ENCODE measurements at places on chromosomes 2 and 18. TPM values are rescaled to one million over a fixed set of nuclear protein-coding genes. Genes with fewer than 3 reads are reported as not detected.

The TCF23 gene
- not detected for total RNA-seq

The SPC25 gene
- total RNA-seq: 28.5 TPM

The SCN2A gene
- 0.46 TPM for total RNA-seq

The PRSS56 gene
- not detected for total RNA-seq

DNA sequence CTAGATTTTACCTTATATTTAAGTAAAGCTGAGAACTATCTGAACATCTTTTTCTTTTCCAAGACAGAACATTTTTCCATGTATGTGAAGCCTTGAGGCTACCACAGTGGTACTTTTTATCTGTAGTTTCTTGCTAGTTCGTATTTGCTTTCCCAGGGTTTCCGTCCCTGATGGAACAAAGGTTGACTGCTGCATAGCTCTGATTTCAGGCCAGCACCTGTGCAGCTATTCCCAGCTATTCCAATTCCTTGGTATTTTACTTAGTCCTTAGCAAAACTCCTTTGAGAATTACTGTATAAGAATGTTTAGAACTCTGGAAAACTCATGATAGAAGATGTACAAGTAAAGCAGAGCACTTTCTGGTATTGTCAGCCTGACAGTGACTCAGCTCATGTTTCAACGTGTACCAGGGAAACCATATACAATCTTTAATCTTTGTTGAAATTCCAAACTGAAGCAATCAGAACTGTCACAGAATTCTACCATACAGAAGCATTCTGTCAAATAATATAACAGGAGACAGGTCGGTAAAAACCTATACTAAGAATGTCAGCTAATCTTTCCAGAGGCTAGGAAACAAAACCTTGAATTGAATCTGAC lies 162.2 kb downstream of the PKP4 start:
- DNase-seq: no peak
- H3K36me3 ChIP-seq: peaks cover 26% of the 10 kb centered on the region
- H3K27ac ChIP-seq: no peak overlapping the region
- H3K27me3 ChIP-seq: no peaks in the 10 kb centered on the region

DNA sequence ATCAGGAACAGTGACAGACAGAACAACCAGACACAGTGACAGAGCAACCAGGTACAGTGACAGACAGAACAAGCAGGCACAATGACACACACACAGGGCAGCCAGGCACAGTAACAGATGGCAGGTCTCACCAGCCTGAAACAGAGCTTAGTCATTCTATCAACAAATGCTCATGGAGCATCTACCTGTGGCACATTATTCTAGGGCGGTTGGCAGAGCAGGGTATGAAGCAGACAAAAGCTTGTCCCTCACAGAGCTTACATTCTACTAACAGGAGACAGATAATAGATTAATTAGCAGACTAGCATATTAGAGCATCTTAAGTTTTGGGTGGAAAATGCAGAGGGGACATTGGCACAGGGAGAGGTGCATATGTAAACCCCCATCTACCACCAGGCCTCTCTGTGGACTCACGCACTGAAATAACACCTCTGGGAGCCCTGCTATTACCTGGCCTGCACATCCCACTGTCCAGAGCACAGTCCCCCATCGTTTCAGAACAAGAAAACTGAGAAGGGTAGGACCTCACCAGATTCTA lies 64.1 kb upstream of the RAB6C start:
- no peak overlapping the region for H3K27ac ChIP-seq
- no peak overlapping the region for H3K4me3 ChIP-seq
- H3K4me1 ChIP-seq: no peaks in the 10 kb centered on the region
- DNase-seq: no peak
- no peaks in the 10 kb centered on the region for H3K27me3 ChIP-seq

GRCh38 chr18:9906481-9906880 lies 7.3 kb upstream of the VAPA start:
- no peaks in the 10 kb centered on the region for H3K27me3 ChIP-seq
- no peak for DNase-seq
- no peak overlapping the region for H3K4me3 ChIP-seq
- H3K27ac ChIP-seq: no peak overlapping the region

DNA sequence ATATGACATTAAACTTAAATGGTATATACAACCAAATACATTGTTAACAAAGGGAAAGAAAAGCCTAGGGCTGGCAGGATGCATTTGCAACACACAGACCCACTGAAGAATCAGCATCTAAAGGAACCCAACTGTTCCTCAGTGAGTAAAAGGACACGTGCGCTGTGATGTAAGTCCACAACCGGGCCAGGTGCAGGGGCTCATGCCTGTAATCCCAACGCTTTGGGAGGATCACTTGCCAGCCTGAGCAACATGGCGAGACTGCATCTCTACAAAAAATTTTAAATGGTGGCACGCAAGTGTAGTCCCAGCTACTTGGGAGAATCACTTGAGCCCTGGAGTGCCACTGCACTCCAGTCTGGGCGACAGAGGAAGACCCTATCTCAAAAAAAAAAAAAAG lies 3.9 kb downstream of the DTNB start:
- DNase-seq: peak; percentile 74
- no peaks in the 10 kb centered on the region for H3K27me3 ChIP-seq
- H3K27ac ChIP-seq: no peak overlapping the region
- H3K36me3 ChIP-seq: no peaks in the 10 kb centered on the region
